ENCODE measurements at places on chromosomes 2 and 18. TPM values are rescaled to one million over a fixed set of nuclear protein-coding genes. Genes with fewer than 3 reads are reported as not detected.

LRATD1 gene
- total RNA-seq: 0.18 TPM

REG1B gene
- not detected for total RNA-seq

SCN2A gene
- not detected for total RNA-seq

CD302 gene
- total RNA-seq: 12.0 TPM

FRZB gene
- not detected for total RNA-seq

RBBP8 gene
- 45.8 TPM for total RNA-seq

MSH6 gene
- total RNA-seq: 71.1 TPM

GALNT3 gene
- total RNA-seq: 89.9 TPM

TCF23 gene
- total RNA-seq: not detected

ARHGEF4 gene
- total RNA-seq: 2.9 TPM

CCDC121 gene
- 10.9 TPM for total RNA-seq

ZNF2 gene
- total RNA-seq: 6.5 TPM

UGT1A3 gene
- not detected for total RNA-seq

RAD51AP2 gene
- total RNA-seq: not detected

CDCA7 gene
- 20.8 TPM for total RNA-seq

TRAF3IP1 gene
- total RNA-seq: 6.3 TPM

UGT1A5 gene
- total RNA-seq: not detected

TRIM54 gene
- total RNA-seq: not detected

KCNG3 gene
- 4.8 TPM for total RNA-seq

TFCP2L1 gene
- 0.13 TPM for total RNA-seq

FSHR gene
- not detected for total RNA-seq

IL1RL2 gene
- not detected for total RNA-seq

SATB2 gene
- 7.4 TPM for total RNA-seq

SNED1 gene
- total RNA-seq: 0.11 TPM

RPL37A gene
- 3,239 TPM for total RNA-seq

All from SK-MEL-5 (cell line).